ENCODE measurements at places on chromosomes 2 and 18.

DNA sequence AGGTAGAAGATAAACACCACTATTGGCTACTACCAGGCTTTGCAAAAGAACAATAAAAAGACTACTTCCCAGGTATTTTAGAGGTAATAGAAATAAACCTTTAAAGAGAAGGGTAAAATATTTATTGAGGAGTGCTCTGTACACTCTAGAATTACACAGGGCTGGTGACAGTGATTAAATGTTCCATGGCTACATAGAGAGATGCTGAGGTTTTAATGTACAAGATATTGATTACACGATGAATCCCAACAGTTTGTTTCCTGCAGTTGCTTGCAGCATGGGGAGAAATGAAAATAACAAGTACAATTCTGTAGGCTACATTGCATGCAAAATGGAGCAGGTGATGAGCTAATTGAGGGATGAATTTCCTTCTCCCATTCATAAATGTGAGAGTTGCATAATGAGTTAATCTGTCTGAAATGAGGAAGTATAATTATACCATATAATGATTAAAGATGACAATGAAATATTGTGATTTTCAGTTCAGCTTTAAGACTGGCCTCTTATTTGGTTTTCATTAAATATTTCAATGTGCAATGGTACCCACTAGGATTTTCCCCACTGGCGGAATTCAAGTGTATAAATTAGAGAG is 266.1 kb downstream of the SOCS6 start:
- no peak for DNase-seq

DNA sequence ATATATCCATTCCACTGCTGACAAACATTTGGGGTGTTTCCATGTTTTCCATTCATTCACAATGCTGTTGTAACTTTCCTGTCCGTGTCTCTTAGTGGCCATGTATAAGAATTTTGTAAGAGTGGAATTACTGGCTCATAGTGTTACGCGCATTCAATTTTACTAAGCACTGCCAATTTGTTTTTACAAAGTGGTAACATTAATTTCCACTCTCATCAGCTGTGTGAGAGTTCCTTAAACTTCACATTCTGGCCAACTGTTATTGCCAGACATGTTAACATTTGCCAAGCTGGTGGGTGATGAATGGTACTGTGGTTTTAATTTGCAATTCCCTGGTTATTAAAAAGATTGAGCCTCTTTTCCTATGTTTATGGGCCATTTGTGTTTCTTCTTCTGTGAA is 134.2 kb downstream of the DTNB start:
- no peak for DNase-seq

DNA sequence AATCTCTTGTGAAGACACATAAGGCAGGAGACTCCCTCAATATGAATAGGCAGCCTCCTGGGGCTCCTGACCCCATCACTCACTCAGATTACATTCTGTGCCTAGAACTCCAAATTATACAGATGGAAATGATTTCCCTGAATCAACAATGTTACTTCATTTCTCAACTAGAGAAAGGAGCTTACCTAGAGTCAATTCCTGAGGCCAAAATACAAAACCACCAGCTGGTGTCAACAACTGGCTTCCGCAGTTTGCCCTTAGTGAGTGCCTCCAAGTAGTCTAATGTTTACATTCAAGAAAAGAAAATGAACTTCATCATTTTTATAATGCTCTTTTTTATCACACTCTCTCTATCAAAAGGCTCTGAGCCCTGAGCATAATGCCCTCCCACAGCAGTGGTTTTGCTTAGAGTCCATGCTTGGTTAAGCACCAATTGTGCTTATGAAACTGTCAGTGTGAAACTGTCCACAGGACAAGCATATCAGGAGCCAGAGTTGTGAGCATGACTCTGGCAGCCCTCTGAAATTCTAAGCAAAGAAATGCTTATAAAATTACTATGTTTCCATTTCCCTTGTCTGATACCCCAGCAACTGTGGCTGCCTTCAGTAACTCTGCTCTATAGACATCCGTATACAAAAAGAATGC is 305.7 kb upstream of the PKDCC start:
- DNase-seq = no peak

DNA sequence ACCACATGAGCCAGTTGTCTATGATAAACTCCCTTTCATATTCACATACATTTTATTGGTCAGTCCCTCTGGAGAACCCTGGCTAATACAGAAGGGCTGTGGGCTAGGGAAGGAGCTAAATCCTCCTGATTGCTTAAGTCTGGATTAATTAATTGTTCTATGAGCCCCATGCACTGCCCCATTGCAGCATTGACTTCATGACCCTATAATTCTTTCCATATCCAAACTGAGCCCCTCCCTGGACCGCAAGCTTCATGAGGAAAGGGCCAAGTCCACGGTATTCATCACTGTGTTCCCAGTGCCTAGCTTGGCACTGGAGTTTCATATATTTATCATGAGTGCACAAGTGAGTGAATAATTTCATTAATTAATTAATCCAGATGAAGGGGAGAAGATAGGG is 124.0 kb downstream of the MBD2 start:
- DNase-seq = peak; percentile 27

- peak; percentile 80 for DNase-seq
These were observed 19.6 kb downstream of the UGP2 start for GRCh38 chr2:63861220-63861822.

GRCh38 chr18:79873449-79874110 is 75.8 kb downstream of the KCNG2 start:
- no peak for DNase-seq

DNA sequence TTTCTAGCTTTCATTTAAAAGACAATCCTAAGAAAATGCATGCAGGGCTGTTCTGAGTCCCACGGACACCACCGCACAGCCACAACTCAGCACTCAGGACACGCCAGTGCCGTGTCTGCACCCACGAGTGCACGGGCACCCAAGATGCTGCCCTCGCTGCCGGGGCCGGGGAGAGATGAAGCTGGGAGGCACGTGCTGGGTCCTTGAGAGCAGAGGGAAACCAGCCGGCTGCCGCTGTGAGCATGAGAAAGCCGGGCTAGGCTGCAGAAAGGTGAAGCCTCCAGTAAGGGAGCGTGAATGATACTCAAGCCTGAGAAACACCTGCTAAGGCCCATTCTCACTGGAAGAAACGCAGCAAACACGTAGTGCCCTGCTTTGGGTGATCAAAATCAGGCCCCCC is 4.8 kb downstream of the COPS9 start:
- DNase-seq = no peak

DNA sequence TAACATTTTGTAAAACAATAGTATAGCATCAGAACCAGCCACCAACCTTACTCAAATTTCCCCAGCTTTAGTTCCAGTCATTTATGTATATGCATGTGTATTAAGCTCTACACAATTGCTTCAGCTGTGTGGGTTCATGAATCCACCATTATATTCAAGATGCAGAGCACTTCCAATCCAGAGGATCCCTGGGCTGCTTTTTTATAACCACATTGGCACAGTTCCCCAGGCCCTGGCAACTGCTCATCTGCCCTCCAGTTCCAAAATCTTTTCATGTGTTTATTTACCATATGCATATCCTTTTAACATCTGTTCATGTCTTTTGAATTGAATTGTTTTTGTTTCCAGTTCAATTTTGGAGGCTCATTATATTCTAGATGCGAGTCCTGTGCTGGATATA is 482.9 kb upstream of the HS6ST1 start:
- no peak for DNase-seq

DNA sequence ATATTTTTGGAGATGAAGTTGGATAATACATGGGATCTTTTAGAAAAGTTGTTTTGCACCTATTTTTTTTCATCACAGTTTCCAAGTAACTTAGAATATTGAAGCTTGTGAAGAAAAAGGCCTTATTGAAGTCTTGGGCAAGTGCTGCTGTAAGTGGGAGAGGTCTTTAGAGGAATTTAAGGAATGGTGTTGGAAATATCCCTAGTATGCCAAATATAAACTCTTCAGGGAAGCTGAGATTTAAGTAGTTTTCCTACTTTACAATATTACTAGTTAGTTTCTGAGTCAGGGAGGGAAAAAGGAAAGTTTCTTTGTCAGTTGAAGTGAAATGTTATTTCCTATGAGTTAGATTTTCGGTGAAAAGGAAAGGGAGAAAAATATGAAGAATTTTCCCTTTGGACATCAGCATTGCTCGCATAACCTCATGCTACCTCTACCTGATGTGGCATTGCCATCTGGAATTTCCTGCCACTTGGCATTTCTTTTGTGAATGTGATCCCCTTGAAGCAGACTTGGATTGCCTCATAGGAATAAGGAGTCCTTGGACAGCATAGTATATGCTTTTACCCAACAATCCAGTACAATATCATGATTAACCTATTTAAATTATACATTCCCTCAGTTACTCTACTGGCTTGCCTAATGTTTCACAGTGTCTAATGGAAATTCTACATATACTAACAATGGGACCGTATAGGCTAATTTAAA is 12.1 kb downstream of the PLEKHH2 start:
- DNase-seq = no peak

DNA sequence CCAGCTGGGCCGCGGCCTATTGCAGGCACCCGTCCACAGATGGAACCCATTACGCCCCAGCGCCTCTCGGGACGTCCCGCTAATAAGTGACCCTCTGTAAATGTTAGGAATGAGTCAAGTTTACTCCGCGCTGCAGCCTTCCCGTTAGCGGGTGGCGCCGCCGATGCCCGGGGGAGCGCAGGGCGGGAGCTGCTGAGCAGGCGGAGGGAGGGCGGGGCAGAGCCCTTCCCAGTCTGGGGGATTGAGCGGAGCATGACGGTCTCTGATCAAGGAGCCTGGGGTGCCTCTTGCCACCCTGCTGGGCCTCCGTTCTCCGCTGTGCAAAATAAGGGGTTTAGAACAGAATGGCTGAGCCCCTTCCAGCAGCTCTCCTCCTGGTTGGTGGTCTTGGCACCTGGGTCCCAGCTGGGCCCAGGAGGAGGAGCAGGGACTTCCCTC is 10.5 kb downstream of the CROCC2 start:
- peak; percentile 60 for DNase-seq

DNA sequence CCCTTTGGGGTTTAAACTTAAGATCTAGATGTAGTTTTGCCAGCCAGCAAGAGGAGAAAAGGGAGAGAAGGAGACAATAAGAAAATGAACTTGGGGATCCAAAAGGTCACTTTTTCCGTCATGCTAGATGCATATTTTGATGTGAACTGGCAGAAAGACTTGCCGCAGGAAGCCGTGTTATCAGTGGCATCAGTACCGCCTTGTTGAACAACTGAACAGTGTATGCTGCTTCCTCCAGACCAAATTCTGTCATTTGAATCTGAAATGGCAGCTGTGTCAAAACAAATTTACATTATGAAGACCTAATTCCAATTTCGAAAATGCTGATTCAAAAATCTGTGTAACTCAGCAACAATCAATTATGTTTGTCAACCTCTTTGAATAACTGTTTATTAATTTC is 42.1 kb downstream of the TMEM200C start:
- DNase-seq = no peak

DNA sequence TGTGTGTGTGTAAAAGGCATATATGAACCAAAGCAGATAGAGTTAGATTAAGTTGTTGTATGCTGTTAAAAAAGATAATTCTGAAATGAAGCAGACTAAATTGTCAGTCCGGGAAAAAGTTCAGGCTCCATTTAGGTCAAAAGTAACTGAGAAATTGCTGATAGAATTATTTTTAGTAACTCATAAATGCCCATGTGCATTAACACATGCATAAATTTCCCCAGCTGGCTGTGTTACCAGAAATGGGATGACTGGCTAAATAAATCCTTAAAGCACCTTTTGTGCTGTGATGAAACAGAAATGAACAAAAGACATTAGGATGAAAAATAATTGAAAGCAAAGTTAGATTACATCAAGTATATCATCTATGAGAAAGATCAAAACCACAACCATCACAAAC is 111.3 kb downstream of the NYAP2 start:
- DNase-seq = no peak

GRCh38 chr2:99398303-99398702 is 61.1 kb downstream of the EIF5B start:
- no peak for DNase-seq

- no peak for DNase-seq
These were observed 125.1 kb downstream of the CPS1 start for GRCh38 chr2:210681491-210681890.

- no peak for DNase-seq
These were observed at the start of gene NPAS2 for GRCh38 chr2:100819370-100820272. TSS of gene NPAS2 (plus strand) at chr2:100820139. CDS start at chr2:100904755, 84,616 bp downstream.

DNA sequence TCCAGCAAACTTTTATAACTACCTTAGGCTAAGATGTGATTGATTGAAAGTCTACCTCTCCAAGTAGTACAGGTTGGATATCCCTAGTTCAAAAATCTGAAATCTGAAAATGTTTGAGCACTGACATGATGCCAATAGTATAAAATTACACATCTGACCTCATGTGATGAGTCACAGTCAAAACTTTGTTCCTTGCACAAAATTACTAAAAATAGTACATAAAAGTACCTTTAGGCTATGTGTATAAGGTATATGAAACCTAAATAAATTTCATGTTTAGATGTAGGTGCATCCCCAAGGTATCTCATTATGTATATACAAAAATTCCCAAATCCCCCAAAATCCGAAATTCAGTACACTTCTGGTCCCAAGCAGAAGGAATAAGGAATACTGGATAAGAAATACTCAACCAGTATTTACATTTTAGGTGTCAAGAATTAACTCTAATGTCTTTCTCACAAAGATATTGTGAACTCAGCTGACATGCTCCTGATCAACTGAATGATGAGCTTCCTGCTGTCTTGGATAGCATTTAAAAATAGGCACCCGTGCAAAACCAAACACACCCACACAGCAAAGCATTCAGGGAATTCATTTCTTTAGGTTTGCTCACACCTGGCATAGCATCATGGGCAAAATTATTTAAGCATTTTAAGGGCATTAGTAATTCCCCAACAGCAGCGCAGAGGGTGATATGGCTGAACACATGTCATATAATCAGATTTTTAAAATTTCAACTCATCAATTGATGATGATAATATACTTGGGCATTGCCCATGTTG is 497.4 kb upstream of the MEIS1 start:
- no peak for DNase-seq

DNA sequence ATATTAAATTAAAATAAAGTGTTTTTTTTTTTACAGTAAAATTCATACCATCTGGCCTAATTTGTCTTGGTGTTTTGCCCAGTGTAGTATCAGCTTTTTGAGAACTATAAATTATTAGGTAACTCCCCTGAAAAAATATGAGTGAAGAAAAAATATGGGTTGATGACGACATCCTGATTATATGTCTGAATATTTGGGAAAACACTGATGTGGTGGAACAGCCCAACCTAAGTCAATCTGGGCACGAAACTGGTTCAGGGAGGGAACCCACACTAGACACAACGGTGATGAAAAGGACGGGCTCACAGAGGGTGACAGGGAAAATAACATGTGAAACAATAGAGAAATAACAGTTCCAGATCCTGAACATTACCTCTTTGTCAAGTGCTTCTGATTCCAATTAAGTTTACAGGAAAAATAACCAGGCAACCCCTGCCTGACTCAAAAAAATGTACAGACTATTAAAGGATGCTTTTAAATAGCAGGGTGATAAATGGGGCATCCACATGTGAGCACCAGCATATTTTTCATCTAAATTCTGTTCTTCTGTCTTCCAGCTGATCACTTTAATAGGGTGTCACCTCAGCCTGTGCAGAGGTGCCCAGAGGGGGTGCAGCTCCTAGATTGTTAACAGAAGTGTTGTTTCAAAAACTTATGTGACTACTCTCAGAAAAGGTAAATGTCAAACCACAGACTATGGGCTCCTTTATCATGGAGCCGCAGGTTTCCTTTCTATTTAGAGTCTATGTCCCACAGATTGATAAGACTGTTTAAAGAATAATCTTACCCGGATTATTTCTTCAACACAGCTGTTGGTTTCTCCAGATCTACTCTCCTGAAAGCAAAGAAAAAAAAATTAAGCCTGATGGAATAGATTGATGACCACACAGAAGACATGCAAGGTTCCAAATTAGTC is 305.4 kb downstream of the AFF3 start:
- no peak for DNase-seq
